H9 (cell line): ENCODE measurements at places on chromosomes 11 and 22. TPM values are rescaled to one million over a fixed set of nuclear protein-coding genes. Genes with fewer than 3 reads are reported as not detected.

GRCh38 chr22:31098632-31099110 lies 8.7 kb downstream of the SELENOM start:
- peak; percentile 94 for DNase-seq

DNA sequence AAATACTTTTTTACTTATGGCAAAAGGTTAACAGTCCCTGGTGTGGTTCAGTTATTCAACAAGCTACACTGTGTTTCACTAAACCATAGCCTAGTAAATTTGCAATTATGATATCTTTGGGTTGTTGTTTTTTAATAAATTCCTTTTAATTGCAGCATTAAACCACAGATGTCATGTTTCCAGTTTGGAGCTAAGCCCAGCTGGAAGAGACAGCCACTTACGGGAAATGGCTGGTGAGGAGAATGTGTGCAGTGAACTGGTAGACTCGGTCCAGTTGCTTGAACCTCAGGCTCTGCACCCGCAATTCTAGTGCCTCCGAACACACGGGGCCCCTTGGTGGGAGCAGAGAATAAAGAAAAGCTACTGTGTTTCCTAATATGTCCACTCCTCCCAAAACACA lies 70.8 kb downstream of the WNT11 start:
- no peak for DNase-seq

DNA sequence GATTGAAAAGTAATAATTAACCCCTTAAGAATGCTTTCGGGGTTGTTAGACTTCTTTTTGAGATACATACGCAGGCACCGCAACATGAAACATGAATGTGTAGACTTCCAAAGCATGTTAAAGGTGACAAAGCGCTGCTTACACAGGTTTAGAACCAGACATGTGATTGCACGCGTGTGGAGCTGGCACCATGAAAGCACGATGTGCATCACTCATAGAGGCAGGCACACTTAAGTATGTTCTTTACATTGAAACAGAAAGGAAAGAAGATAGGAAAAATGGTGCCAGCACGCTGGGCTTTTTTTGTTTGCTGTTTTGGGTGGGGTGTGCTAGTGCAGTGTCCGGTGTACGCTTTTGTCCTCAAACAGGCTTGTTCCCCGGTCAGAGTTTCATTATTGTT lies 83.6 kb upstream of the PPARA start:
- no peak for DNase-seq

DNA sequence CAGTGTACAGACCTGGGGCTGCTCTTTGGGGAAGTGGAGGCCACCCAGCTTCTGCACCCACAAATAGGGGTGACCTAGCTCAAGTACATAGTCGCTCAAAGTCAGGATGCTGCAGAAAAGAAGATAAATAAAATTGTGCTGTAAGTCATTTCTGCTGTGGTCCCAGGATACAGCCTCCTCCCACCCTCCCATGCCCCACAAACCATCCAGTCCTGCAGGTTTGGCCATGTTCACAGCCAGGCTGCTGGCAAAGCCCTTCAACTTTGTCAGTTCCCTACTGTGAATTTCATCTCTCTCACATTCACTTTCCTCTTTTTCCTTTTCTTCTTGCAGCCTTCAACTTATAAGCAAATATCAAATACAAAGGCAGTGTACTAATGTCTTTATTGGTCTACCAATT lies 33.6 kb downstream of the THOC5 start:
- DNase-seq: no peak

DNA sequence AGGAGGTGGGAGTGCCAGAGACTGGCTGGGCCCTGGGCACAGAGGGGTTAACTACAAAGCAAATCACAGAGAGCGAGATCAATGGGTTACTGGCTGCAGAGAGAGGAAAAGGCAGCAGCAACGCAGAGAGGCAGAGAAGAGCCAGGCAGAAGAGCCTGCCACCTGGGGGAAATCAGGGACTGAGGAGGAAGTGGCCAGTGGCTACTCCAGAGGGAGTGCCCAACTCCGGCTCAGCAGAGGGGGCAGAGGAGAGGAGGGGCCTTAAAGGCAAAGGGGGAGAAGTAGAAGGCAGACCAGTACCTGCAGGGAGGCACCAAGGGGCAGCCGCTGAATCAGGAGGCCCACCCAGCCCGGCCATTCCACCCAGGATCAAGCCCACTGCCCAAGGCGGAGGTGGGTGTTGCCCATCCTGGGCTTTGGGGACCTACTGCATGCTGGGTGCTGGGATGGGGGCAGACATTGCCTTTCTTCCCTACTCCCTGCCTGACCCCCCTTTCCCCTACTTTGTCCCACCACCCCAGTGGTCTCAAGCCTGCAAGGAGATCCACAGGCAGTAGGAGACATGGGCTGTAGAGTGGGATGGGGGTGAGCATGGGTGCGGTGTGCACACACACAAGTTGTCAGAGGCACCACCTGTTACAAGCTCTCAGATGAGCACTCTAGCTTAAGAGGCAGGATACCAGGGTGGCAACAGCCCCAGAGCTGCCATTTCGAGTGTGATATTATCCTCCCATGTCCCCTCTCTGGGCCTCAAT lies 926 bp upstream of the GALR3 start:
- peak; percentile 81 for DNase-seq

GRCh38 chr11:60469723-60470122 lies 14.1 kb downstream of the MS4A1 start:
- no peak for DNase-seq

DNA sequence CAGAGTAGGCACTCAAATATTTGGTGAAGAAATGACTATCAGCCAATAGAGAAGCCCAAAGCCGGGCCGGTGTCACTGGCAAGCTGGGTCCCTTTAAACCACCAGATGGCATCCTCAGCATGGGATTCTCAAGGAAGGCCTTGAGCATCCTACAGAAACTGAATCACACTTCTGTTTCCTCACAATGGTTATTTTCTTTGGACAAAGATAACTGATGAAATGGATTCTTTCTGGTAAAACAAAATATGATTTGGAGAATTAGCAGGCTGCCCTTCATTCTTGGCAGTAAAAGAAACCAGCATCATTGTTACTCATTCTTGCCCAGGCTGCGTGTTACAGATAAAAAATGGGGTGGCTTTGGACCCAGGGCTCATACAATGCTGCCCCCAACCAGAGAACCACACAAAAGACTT lies 30.3 kb upstream of the ASPHD2 start:
- peak; percentile 63 for DNase-seq

DNA sequence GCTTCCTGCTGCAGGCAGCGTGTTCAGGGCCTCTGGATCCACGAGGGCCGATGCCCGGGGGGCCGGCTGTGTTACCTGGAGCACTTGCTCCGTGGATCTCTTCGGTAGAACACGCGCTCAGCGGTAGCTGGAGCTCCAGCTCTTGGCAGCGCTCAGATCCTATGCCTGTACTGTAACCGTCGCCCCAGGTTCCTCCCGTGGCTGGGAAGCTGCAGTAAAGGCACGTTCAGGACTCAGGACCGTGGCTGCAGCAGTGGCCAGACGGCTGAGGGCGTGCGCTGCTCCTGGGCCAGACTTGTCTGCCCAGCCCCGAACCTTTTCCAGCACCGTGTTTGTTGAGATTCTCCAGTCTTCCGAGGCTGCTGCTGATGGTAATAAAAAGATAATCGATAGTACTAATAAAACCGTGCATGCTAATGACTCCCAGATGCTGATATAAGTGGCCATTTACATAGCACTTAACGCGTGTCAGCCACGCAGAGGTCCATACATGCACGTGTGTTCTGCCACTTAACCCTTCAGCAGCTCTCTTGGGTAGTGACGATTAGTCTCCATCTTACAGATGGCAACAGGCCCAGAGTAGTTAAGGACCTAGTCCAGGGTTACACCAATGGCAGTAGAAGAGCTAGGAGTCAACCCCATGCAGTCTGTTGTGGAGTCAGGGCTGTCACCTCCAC lies 1.4 kb downstream of the MOV10L1 start:
- DNase-seq: no peak

DNA sequence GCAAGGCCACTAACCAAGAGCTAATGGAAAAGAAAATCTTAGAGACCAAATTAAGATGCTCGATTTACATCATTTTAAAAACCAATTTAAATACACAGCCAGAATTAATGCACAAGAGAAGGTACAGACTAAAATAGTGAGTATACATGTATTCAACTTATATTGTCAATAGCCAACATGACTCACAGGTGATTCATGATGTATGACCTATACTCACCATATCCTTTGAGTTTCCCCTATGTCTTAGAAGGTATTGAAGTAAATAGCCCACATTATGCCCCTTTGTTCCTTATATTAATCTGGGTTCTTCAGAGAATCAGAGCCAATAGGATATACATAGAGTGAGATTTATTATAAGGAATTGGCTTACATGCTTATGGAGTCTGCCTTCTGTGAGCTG lies 97.5 kb upstream of the ANO3 start:
- no peak for DNase-seq

DNA sequence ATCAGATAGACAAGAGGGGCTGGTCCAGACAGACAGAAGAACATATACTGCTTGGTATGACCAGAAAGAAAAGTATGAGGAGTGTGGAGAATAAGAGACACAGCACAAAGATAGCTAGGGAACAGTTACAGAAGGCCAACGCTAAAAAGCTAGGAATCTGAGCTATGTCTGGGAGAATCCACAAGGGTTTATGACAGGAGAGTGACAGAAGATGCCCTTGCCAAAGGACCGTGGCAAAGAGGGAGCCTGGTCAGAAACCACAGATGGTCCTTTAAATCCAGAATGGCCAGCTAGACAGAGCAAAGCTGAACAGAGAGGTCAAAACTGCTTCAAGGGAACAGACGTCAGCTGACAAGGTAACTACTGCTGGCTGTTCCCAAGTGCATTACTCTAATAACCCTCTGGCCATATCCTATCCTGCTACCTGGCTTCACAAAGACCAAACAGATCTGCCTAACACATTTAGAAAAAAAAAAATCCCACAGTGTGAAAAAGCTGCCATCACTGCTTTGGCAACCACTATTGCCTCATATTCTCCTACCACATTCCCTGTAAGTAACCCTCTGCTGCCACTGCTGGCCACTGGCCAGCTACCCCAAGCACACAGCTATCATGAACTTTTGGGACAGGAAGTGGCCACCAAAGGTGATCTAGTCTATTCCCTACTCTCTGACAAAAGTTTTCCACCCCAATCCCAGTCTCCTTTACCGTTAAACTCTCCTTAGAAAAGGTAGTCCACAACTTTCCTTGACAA lies 7.3 kb downstream of the SERGEF start:
- DNase-seq: no peak

DNA sequence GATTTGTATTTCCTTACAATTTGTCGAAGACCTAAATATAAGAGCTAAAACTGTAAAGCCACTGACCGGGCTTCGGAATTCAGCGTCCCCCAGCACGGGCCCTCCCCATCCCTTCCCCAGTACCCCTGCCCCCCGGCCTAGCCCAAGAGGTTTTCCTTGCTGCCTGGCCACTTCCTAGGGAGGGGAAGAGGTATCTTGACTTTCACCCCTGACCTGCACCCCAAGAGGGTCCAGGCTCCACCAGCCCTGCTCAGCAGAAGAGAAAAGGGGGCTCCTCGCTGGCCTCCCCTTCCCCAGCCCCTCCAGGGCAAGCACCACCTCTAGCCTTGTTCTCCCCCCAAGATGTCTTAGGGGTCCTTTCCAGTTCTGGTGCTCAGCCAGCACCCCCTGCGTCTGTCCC lies 26.1 kb upstream of the CARS1 start:
- DNase-seq: no peak

- DNase-seq: no peak
These were observed 55.7 kb downstream of the PHF21B start for GRCh38 chr22:44954149-44954548.

- no peak for DNase-seq
These were observed 9.4 kb downstream of the RTN4R start for GRCh38 chr22:20258584-20259326.

GRCh38 chr22:35563211-35563610 lies 22.6 kb downstream of the RASD2 start:
- DNase-seq: no peak

DNA sequence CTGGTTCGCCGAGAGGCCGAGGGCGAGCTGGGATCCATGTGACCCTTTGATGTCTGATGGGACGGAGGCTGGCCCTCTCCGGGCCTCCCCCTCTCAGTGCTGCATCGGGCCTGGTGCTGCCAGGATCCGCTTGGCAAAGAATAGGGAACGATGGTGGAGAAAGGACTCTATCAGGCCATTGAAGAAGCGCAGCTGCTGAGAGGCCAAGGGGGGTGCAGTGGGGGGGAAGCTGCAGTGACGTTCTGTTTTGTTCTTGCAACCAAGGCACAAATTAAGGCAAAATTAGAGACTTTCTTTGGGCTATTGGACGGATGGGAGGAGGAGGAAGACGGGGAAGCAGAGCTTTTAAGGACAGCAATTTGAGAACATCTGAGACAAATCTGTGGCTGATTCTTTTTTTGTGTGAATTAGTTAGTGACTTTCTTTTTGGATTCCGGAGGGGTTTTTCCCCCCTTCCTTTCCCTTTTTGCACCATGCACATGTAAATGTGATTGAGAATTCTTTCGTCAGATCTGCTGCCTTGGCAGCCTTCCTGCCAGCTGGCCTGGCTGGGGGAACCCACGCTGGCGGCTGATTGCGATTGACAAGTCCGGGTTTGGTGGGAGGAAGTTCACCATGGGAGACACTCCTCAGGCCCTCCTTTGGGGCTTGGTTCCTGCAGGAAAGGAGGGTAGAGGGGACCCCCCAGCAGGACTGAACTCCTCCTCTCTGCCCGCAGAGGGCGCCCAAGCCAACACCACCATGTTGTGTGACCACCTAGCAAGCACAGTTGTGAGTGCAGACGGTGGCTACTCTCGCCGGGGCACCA lies 214.6 kb downstream of the NTM start:
- peak; percentile 87 for DNase-seq

- DNase-seq: no peak
These were observed 4.2 kb downstream of the PHLDA2 start for GRCh38 chr11:2924821-2925675.

GRCh38 chr11:61474013-61474643 lies 34.4 kb upstream of the LRRC10B start:
- DNase-seq: no peak

DNA sequence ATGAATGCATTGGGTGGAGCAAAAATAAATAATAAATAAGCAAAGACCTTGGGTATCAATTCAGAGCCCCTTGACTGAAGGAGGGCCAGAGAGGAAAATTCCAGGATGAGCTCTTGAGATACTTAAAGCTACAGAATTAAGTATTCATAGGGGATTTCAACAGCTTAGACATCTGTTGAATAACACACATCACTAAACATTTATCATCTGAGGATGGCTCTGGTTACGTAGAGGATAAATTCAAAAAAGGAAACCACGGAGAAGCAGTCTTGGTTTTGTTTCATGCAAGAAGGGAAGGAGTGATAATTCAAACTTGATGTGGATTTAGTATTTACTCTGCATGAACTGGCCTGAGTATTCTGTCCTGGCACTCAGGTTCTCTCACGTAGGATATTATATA lies 29.8 kb downstream of the ARHGAP42 start:
- DNase-seq: no peak

Gene NRIP3
- total RNA-seq: 4.2 and 4.3 TPM in 2 replicates

Gene GRAMD1B
- total RNA-seq: 24.7 and 25.9 TPM in 2 replicates

Gene OSM
- not detected in 2 replicates for total RNA-seq

Gene KCNK4
- total RNA-seq: 0.28 and 0.31 TPM in 2 replicates

Gene GPR83
- 0.15 TPM in 1 of 2 replicates, not detected in the other for total RNA-seq

Gene OLFML1
- not detected in 2 replicates for total RNA-seq
